ENCODE measurements at places on chromosomes 4 and X.

GRCh38 chr4:156820931-156821330, 150.7 kb downstream of the PDGFC start:
- DNase-seq: no peak

GRCh38 chr4:36917413-36917812, 327.1 kb upstream of the NWD2 start:
- DNase-seq: no peak

GRCh38 chr4:105596684-105597083, 44.3 kb downstream of the ARHGEF38 start:
- DNase-seq: no peak

DNA sequence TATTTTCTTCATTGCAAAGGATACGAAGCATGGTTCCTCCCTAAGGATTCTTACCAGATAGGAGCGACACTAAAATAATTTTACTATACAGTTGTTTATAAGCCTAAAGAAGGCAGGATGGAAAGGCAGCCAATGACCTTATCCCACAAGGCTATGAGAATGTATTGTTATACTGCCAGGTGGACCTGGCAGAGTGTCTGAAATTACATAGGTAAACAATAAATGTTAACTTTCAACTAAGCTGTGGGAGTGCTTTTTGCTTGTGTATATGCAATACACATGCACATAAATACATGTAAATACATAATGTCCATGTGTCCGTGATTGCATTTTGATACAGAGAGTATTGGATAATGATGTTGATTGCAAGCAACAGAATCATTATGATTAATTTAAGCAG, 850.6 kb downstream of the CENPC start:
- DNase-seq: no peak

DNA sequence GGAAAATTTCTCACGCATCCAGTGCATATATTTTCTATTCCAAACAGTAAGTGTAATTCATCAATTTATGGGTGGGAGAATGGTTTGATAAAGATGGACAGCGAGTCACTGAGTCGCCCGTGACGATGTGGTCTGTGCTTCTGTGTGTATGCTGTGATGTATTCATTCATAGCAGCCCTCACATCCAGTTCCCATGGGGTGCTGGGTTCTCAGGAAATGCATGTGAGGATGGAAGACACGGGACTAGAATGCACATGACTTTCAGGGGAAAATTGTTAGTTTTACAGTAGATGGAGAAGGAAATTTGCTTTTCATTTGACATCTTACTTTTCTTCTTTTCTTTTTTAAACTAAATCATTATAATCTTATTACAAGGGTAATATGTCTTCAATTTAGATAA, 152.9 kb downstream of the STOX2 start:
- DNase-seq: no peak

DNA sequence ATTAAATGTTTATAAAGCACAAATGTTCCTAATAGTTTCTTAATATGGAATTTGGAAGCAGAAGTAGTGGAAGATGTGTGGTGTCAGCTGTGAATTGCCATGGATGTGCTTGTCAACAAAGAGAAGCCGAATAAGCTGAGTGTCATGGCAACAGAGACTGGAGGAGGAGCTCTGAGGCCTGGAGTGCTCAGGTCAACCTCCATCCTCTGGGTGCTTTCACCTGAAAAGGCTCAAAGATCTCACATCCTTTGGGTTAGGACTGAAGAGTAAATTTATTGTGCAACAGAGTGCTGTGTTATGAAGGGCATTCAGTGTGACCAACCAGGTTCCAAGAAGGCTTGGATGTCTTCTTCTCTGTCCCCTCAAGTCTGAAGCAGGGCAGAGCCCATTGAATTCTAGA, 18.7 kb downstream of the SGMS2 start:
- no peak for DNase-seq
